ENCODE measurements at places on chromosomes 1 and 21. TPM values are rescaled to one million over a fixed set of nuclear protein-coding genes. Genes with fewer than 3 reads are reported as not detected.

DNA sequence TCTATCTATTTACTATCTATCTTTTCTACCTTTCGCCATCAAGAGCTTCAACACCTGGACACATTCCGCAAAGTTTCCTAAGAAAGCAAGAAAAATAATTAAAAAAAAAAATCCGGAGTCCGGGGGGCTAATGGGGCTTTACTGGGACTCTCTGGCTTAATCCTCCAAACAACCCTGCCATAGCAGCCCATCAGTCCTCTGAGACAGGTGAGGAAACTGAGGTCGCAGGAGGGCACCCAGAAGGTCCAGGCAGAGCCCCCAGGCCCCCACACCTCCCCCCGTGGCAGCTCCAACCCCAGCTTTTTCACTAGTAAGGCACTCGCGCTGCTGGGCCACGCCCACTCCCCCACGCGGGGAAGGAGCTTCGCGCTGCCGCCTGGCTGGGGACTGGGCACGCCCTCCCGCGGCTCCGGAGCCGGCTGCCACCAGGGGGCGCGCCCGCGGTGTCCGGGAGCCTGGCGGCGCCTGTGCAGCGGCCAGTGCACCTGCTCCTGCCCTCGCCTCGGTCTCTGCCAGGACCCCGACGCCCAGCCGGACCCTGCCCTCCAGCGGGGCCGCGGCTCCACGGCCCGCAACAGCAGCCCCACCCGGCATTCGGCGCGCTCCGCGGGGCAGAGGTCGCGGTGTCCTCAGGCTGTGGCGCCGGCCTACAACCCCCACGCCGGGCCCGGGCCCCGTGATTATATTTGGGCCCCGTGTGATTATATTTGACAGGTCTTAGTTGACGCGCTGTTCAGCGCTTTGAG, 54.1 kb upstream of the SAMD11 start:
- peak; percentile 90 for DNase-seq

DNA sequence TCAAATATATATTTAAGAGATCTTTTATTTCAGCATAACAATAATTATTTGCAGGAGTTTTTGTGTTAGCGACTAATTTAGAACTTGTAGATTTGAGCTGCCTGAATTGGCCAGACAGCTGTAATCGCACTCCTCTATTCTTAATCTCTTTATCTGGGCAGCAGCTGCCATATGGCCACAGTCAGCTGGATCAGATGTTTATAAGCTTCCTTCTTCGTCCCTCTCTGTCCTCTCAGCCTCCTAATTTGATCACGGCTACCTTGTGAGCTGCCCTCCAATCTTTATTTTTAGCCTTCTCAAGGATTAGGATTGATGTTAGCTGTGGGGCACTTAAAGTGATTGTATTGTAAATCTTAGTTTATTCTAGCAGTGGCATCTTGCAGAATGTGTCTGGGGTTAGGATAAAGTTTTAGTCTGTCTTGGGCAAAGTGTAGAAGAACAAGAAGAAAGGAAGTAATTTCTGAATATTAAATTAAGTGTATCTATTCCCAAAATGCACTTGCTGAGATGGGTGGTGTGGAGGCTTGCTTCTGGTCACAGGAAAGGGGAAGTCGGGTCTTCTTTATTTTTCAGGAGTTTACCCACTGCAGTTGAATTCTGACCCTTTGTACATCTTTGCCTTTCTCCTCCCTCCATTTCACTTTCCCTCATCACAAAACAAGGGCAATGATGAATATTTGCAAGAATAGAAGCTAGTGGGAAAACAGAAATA, 1.1 kb downstream of the ZBTB18 start:
- no peak for DNase-seq

DNA sequence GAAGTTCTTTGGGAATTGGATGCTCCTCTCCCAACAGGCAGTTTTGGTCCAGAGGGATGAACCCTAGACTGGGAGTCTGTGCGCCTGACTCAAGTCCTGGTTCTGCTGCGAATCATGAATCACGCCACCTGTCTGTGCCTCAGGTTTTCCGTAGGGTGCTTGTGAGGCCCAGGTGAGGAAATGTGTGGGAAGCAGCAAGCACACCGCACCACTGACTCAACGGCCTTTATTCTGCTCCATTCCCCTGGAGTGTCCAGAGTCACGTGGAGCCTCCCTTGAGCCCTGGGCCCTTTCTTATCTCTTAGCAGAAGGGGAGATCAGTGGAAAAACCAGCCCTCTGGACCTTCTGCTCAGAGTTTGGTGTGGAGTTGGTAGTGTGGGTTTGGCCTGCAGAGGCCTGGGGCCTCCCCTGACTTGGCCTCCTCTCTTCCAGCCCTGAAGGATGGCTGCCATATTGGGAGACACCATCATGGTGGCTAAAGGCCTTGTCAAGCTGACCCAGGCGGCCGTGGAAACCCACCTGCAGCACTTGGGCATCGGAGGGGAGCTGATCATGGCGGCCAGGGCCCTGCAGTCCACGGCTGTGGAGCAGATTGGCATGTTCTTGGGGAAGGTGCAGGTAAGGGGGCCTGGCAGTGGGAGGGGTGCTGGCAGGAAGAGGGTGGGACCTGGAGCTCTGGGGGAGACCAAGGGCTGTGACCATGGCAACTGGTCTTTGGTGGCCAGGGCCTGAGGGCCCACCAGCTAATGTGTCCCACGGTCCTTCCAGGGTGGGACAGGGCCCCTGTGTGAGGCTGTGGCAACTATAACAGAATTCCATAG, 21.1 kb downstream of the COQ8A start:
- no peak for DNase-seq

The KCNN3 gene
- total RNA-seq = 3.0 TPM

DNA sequence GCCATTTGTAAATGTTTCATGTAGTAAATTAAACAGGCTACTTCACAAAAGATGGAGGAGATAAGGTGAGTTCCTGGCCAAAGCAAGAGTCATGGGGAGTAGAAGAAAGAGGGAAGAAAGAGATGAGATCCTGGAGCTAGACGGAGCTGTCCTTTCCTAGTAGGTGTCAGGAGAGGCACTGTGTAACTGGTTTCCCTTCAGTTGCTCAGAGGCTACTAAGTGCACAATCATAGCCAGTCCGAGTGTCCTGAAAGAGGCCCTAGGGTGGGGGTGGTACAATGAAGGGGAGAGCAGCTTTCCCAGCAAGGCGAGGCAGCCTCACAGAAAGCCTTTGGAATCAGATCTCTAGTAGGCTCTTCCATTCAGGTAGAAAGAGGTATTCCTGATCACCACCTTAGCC, 390.9 kb downstream of the KCNH1 start:
- no peak for DNase-seq

The LCE1D gene
- total RNA-seq = not detected

GRCh38 chr1:27606708-27607238, 2.8 kb upstream of the AHDC1 start:
- DNase-seq = no peak

- DNase-seq = no peak
Measured at GRCh38 chr1:12714710-12715475, 1.0 kb upstream of the AADACL3 start.

DNA sequence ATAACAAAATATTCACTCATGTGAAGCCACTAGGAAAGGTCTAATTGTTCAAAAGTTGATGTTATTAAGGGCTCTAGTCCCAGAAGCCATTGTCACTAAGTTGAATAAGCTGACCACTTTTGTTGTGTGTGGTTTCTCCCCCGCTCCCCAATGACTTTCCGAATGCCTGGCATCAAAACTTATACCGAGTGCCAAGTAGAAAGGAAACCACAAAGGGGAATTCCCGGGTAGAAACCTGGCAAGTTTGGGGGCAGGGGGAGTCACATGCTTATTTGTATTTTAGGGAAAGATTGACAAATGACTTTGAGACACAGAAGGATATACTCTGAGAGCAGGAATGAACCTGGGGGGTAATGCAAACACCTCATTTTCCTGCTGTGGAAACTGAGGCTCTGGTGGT, 154.1 kb downstream of the TGFBR3 start:
- no peak for DNase-seq

- DNase-seq = no peak
Measured at GRCh38 chr1:228108055-228108690, 926 bp downstream of the MRPL55 start.

The RGS1 gene
- not detected for total RNA-seq

DNA sequence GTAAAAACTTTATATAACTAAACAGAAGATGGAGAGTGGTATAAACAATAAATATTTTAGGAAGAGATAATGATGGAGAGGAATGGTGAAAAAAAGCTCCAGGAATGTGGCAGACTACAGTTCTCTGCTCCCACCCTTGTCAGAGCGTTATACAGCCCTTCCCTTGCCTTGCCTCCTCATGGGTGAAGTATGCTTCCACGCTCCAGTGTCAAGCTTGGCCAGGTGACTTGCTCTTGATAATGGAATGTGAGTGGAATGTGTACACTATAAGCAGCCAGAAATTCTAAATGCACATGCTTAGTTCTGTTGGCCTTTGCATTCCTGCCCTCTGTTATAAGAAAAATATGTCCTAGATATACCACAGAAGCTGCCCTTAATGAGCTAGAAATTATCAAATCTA, 24.7 kb upstream of the POGK start:
- DNase-seq = no peak

DNA sequence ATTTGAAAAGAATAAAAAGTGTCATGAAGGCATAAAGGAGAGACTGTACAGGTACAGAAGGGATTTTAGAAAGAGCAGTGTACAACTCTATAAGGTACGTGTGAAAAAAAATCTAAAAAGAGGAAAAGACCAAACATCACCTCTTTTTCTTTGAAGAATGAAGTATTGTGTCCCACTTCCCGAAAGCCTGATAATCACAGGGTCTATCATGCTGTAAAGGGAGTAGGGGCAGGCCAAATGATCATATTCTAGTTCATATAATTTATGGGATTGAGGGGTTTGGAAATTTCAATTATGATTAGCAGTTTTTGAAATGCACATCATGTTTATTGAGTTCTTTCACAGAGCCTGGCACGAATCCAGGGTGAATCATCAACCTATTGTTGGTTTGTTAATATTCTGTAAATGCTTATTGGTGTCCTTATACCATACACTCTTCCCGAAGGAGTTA, 910 bp upstream of the RERE start:
- no peak for DNase-seq

The SERPINC1 gene
- total RNA-seq = not detected

- DNase-seq = no peak
Measured at GRCh38 chr1:93818570-93818959, 60.4 kb downstream of the DNTTIP2 start.

- DNase-seq = no peak
Measured at GRCh38 chr1:178091986-178092745, 1.7 kb upstream of the RASAL2 start.

The HEYL gene
- 3.5 TPM for total RNA-seq

DNA sequence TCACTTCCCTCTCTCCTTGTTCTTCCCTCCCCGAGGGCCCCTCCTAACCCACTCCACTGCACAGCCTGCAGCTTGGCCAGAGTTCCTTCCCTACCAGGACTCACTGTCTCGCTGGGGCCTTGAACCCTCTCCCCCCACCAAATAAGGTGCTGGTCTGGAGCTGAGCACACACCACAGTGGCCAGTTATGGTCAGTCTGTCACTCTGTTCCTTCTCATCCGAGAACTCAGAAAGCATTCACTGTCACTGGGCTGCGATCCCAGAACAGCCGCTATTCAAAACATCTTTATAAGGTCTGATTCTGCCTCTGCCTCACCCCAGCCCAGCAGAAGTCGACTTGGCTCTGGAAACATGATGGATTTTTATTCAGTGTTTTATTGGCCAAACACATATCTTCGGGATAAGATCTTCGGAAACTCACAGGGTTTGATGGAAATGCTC, 19.8 kb upstream of the LBR start:
- no peak for DNase-seq

GRCh38 chr1:10556430-10557005, 81.8 kb downstream of the PEX14 start:
- no peak for DNase-seq

The GBP7 gene
- not detected for total RNA-seq

DNA sequence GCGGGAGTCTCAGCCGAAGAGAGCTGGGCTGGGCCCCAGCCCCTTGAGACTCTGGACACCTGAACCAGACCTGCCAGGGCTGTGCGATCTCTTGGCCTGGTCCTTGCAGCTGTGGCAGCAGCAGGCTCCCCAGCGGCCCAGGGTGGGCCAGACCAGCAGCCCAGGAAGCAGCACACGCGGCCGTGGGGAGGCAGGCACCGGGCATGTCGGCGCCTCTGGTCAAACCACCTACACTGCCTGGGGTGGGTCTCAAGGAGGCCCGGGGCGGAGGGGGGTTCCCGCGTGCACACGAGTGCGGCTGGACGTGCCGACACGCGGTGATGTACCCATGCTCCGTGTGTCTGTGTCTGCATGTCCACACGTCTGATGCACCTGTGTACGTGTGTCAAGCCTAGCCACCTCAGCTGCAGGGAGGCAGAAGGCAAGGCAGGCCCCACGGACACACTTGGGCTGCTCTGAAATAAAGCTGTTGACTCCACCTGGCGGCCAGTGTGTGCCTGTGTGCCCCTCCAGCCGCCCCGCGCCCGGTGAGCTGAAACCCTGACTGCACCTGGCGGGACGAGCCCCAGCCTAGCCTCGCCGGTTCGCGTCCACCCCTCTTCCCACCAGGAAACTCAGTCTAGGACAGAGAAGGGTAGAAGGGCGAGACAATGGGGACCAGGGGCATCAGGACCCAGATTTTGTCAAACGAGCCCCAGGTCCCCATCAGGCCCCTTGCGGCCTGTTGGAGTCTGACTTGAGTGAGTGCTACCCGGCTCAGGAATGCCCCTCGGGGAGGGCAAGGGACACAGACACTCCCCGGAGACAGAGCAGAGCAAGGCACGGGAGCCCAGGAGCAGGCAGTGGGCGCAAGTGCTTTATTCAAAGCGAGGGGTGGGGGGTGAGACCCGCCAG, 11.6 kb downstream of the SCNN1D start:
- no peak for DNase-seq

DNA sequence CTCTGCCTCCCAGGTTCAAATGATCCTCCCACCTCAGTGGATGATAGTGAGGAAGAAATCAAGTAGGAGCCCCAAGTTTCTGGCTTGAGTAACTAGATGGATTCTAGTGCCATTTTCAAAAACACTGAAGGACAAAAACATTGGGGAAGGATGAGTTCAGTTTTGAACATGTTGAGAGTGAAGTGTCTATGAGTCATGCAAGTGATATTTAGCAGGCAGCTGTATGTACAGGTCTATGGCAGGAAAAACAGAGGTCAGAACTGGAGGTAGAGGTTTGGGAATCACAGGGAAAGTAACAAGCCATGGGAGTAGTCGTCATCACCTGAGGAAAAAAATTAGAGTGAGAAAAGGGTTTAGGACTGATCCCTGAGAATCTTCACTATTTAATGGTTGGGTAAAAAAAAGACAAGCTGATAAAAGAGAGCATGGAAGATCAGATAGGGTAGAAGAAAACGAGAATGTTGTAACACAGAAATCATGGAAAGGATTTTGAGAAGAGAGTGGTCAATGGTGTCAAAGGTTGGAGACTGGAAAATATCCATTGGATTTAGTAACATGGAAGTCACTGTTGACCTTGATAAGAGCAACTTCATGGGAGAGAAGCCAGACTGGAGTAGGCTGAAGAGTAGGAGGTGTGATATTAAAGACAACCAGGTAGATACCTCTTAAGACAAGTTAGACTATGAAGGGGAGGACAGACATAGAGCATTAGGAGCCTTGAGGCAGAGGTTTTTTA, 53.1 kb downstream of the DIPK1A start:
- DNase-seq = no peak

The REN gene
- total RNA-seq = not detected

- no peak for DNase-seq
Measured at GRCh38 chr1:180863158-180863775, 49.4 kb upstream of the KIAA1614 start.

- DNase-seq = no peak
Measured at GRCh38 chr21:41170442-41170841, 2.5 kb downstream of the BACE2 start.

The SLAMF9 gene
- total RNA-seq = not detected
